ENCODE measurements at places on chromosomes 7 and 10. TPM values are rescaled to one million over a fixed set of nuclear protein-coding genes. Genes with fewer than 3 reads are reported as not detected.

SMO gene
- polyA plus RNA-seq, result 6.1 TPM

CDK5 gene
- polyA plus RNA-seq, result 45.3 TPM

TMEM273 gene
- 7.4 TPM for polyA plus RNA-seq

TMEM176B gene
- 20.1 TPM for polyA plus RNA-seq

FAM237B gene
- polyA plus RNA-seq, result not detected

ITPRID1 gene
- 0.24 TPM for polyA plus RNA-seq

PLEKHS1 gene
- polyA plus RNA-seq, result not detected

SPDYE8 gene
- polyA plus RNA-seq, result not detected

CASTOR2 gene
- 14.6 TPM for polyA plus RNA-seq

TRIM56 gene
- polyA plus RNA-seq, result 4.9 TPM

HMX2 gene
- 18.3 TPM for polyA plus RNA-seq

EPHA1 gene
- polyA plus RNA-seq, result 0.42 TPM

ANLN gene
- polyA plus RNA-seq, result 29.6 TPM

LDB3 gene
- 14.4 TPM for polyA plus RNA-seq

NKX1-2 gene
- polyA plus RNA-seq, result 0.08 TPM

AGAP9 gene
- 0.46 TPM for polyA plus RNA-seq

SLC25A40 gene
- polyA plus RNA-seq, result 10.2 TPM

GDF10 gene
- 1.1 TPM for polyA plus RNA-seq

FMC1 gene
- 73.5 TPM for polyA plus RNA-seq

TUBAL3 gene
- 0.24 TPM for polyA plus RNA-seq

CYP3A4 gene
- polyA plus RNA-seq, result not detected

CWF19L1 gene
- polyA plus RNA-seq, result 22.1 TPM

All from brain (organoid and tissue), 16 donors.